Naive B cell (primary cell): ENCODE measurements at places on chromosomes 4 and X. TPM values are rescaled to one million over a fixed set of nuclear protein-coding genes. Genes with fewer than 3 reads are reported as not detected.

DNA sequence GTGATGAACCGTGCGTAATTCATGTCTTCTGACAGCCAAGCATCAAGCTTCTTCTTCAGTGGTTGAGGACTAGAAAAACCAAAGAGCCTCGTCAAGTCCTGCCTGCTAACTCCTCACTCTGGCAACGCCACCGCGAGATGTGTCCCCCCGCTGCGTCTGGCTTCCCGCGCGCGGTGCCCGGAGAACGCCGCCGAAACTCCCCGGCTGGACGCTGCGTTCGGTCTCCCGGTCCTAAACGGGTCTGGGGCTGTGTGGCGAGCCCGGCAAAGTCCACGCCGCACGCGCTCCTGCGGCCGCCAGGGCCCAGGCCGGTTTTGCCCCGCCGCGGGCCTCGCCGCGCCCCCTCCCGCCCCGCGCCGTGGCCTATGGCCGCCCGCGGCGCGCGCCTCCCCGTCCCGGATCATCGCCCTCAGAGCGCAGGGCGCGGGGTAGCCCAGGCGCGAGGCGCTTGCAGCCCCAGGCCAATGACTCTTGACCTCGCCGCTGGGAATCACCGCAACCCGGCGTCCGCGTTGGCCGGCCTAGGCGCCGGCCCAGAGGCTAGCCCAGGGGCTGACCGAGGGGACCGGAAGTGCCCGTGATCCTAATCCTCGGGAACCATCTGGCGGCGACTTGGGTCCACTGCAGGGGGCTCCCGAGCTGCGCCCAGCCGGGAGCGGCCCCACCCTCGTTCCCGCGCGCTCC lies at the start of gene AADAT:
AADAT (minus strand) TSS at position 289 of the 684 bp plus-strand sequence; CDS start at position 23, 266 bp downstream.
- DNase-seq, result no peak

- DNase-seq, result no peak
These were observed 56.9 kb downstream of the ATG4A start for GRCh38 chrX:108148524-108148923.

DNA sequence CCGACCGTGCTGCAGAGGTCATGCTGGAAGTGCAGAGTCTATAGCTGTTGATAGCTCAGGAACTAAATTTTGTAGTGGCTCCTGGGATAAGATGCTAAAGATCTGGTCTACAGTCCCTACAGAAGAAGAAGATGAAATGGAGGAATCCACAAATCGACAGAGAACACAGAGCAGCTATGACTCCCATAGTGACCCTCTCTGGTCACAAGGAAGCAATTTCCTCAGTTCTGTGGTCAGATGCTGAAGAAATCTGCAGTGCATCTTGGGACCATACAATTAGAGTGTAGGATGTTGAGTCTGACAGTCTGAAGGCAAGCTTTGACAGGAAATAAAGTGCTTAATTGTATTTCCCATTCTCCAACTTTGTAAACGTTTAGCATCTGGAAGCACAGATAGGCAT lies 8.8 kb downstream of the MANBA start:
- DNase-seq, result no peak

DNA sequence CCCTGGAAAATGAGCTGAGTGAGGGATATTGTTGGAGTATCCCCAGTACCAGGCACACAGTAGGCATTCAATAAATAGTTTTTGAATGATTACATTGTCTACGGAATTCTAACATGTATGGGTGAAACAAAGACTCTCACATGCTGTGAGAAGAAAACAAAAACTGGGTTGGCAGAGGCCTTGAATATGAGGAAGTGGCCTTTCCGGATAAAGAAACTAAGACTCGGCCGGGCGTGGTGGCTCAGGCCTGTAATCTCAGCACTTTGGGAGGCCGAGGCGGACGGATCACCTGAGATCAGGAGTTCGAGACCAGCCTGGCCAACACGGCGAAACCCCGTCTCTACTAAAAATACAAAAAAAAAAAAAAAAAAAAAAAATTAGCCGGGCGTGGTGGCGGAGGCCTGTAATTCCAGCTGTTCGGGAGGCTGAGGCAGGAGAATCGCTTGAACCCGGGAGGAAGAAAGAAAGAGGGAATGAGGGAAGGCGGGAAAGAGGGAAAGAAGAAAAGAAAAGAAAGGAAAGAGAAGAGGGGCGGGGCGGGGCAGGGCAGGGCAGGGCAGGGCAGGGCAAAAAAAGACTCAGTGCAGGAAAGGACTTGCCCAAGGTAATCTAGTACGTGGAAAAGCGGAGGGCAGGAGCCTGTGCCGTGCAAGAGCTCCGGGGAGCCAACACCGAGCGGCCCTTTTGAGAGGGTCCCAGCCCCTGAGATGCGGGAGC lies 689 bp upstream of the TMA16 start:
- DNase-seq, result peak; percentile 53

DNA sequence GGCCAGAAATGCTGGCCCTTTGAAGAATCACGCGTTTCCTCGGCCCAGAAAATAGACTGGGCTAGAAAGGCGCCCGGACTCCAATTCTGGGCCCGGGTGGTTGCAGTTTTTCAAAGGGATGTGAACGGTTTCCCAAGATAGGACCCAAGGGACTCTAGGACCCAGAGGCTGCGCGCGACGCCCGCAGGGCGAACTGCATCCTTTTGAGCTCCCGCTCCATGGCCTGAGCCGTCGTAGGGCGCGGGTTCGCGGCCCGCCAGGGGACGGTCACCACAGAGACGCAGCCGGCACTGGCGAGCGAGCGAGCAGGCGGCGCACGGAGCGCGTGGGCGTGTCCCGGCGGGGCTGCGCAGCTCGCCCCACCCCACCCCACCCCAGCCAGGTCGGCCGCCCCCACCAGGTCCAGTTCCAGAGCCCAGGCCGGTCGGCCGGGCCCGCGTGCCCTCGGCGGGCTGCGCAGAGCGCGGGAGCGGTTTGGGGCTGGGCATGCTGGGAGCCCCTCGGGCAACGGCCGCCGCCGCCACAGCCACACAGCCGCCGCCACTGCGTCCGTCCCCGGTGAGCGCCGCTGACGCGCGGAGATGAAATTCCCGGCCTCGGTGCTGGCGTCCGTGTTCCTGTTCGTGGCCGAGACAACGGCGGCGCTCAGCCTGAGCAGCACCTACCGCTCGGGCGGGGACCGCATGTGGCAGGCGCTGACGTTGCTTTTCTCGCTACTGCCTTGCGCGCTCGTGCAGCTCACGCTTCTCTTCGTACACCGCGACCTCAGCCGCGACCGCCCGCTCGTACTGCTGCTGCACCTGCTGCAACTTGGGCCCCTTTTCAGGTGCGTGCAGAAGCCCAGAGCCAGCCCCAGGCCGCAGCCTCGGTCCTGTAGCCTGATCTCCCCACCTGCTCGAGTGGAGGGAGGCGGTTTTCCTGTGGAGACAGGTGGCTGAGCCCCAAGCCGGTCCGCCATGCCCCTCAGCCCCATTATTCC lies at the start of gene XK:
XK (plus strand) TSS at position 411 of the 979 bp plus-strand sequence; CDS start at position 582, 171 bp downstream.
- peak; percentile 44 for DNase-seq

- DNase-seq, result no peak
These were observed 401.0 kb downstream of the FSTL5 start for GRCh38 chr4:161762796-161763195.

- DNase-seq, result no peak
These were observed 188.0 kb downstream of the SLC4A4 start for GRCh38 chr4:71526637-71527406.

- no peak for DNase-seq
These were observed 51.1 kb upstream of the UGT8 start for GRCh38 chr4:114547340-114548134.

The TMPRSS11D gene
- polyA plus RNA-seq, result not detected
